ENCODE measurements at places on chromosomes 7 and 10. TPM values are rescaled to one million over a fixed set of nuclear protein-coding genes. Genes with fewer than 3 reads are reported as not detected.

SNX10 gene
- polyA plus RNA-seq = 0.10 TPM

SPDYE6 gene
- not detected for polyA plus RNA-seq

PIP gene
- not detected for polyA plus RNA-seq

PRDX3 gene
- polyA plus RNA-seq = 99.4 TPM

SPDYE9 gene
- polyA plus RNA-seq = not detected

HOXA7 gene
- 18.1 TPM for polyA plus RNA-seq

MOGAT3 gene
- not detected for polyA plus RNA-seq

NPFFR1 gene
- not detected for polyA plus RNA-seq

OR2A2 gene
- polyA plus RNA-seq = not detected

GATA3 gene
- polyA plus RNA-seq = 7.2 TPM

ZNHIT1 gene
- polyA plus RNA-seq = 74.1 TPM

GRB10 gene
- 43.7 TPM for polyA plus RNA-seq

POR gene
- 78.2 TPM for polyA plus RNA-seq

TAC1 gene
- not detected for polyA plus RNA-seq

FBXW4 gene
- 17.4 TPM for polyA plus RNA-seq

HPSE2 gene
- not detected for polyA plus RNA-seq

DRGX gene
- not detected for polyA plus RNA-seq

EBLN1 gene
- polyA plus RNA-seq = not detected

HIF1AN gene
- 7.3 TPM for polyA plus RNA-seq

STAMBPL1 gene
- 0.84 TPM for polyA plus RNA-seq

TYW1B gene
- polyA plus RNA-seq = 0.69 TPM

FANK1 gene
- 2.0 TPM for polyA plus RNA-seq

GFRA1 gene
- 0.22 TPM for polyA plus RNA-seq

SEMA3E gene
- not detected for polyA plus RNA-seq

LIPF gene
- not detected for polyA plus RNA-seq

NRAP gene
- not detected for polyA plus RNA-seq

ZMYND11 gene
- 17.0 TPM for polyA plus RNA-seq

ZNF853 gene
- 0.49 TPM for polyA plus RNA-seq

PRTFDC1 gene
- polyA plus RNA-seq = 22.0 TPM

CCDC172 gene
- not detected for polyA plus RNA-seq

TRIM4 gene
- 10.3 TPM for polyA plus RNA-seq

SFTPD gene
- not detected for polyA plus RNA-seq
